ENCODE measurements at places on chromosomes 16 and 17.

GRCh38 chr17:57295526-57296023 lies 39.3 kb downstream of the MSI2 start:
- DNase-seq = peak; percentile 75

GRCh38 chr17:47735139-47735464 lies 2.1 kb downstream of the TBX21 start:
- no peak for DNase-seq

- no peak for DNase-seq
Measured at GRCh38 chr17:41018541-41018940, 8.5 kb downstream of the KRTAP1-5 start.

DNA sequence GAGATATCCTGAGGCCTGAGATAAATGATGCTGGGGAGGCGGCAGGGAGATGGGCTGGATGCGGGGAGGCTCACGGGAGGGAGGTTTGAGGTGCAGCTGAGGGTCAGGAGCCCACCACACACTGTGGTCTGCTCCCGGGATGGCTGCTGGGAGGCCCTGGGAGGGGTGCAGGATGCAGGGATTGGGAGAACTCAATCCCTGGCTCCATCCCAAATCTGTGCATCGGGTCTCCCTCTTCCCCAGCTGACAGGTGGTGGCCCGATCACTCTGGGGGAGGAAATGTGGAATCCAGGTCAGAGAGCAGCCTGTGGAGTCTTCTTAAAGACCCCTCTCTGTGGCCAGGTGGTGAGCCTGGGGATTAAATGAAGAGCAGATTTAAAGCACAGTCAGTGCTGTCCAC lies 12.0 kb downstream of the PHB1 start:
- DNase-seq = no peak

- no peak for DNase-seq
Measured at GRCh38 chr17:50260501-50260911, 13.8 kb upstream of the TMEM92 start.

- DNase-seq = peak; percentile 22
Measured at GRCh38 chr16:67022531-67023214, 6.3 kb upstream of the CBFB start.

GRCh38 chr17:63405741-63406261 lies 40.3 kb downstream of the CYB561 start:
- DNase-seq = peak; percentile 88

GRCh38 chr17:80997424-80998117 lies 5.9 kb downstream of the CHMP6 start:
- no peak for DNase-seq

DNA sequence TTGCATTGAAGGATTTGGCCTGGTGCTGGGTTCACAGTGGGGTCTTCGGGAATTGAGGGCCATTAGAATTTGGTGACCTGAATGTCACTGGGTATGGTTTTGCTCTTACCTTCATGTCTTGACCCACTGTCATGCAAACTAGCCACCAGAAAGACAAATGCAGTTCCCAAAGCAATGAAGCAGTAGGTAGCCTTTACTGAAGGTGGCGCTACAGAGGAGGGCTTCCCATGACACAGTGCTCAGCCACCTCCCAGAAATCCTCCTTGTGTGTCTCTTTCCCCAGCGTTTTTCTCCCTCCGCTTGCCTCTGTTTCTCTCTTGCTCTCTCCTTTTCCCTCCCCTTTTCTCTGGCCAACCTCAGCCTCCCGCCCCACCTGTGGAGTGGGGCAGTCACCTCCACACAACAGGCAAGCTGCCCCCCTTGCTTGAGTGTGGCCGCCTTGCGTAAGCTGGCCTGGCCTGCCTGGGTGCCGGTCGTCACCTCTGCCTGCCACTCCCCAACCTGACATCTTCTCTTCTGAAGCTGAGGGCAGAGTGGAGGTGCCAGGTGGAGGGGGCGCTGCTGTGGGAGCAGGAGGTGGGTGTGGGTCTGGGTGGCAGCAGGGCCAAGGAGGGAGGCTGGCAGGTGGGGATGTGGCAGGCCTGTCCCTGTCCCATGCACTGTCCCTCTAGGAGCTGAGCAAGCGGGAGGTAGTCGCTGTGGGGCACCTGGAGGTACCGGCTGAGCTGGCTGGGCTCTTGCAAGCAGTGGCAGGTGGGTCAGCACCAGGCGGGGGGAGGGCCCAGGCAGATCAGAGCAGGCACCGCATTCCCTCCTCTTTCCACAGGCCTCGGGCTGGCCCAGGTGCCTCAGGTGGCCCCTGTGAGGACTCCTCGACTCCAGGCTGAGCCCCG lies 34.7 kb downstream of the MYO15A start:
- DNase-seq = no peak
